ENCODE measurements at places on chromosomes 5 and 9. TPM values are rescaled to one million over a fixed set of nuclear protein-coding genes. Genes with fewer than 3 reads are reported as not detected.

DNA sequence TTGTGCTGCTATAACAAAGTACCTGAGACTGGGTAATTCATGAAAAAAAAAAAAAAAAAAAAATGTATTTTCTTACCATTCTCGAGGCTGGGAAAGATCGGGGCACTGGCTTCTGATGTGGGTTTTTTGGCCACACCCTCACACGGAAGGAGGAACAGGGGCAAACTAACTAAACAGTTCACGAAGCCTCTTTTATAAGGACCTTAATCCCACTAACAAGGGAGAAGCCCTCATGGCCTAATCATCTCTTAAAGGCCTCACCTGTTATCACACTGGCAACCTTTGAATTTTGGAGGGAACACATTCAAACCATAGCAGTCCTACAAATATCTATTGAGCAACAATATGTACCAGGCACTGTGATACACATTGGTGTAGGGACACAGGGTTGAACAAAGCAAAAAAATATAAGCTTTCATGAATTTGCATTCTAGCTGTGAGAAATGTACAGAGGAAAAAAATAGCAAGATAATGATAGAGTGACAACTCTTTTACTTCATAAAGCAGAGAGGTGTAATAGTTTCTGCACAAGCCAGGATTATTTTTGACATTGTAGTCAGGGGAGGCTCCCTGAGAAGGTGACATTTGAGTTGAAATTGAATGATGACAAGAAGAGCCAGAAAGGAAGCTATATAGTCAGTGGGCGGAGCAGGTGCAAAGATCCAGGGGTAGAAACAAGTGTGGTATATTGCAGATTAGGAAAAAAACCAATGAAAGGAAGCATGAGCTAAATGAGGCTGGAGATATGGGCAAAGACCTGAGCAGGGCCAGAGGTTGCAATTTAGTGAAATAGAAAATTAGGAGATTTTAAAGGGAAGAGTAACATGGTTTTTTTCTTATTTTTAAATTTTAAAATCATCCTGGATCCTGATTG is 68.1 kb upstream of the GRAMD2B start:
- no peak for DNase-seq

GRCh38 chr5:32280656-32281081 is 32.1 kb downstream of the MTMR12 start:
- no peak for DNase-seq

LHX2 gene
- total RNA-seq, result 189 TPM

DNA sequence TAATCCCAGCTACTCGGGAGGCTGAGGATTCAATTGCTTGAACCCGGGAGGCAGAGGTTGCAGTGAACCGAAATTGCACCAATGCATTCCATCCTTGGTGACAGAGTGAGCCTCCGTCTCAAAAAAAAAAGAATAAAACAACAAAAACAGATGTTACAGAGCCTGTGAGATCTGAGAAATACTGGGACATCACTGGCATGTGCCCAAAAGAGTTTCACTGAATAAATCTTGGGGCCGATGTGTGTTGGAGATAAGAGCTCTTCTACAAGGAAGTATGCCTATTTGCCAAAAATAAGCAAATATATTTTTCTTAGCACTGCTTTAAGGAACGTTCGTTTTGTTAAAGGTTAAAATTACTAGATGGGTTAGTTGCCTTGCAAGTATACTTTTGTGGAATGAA is 55.1 kb downstream of the KIAA1958 start:
- no peak for DNase-seq

DNA sequence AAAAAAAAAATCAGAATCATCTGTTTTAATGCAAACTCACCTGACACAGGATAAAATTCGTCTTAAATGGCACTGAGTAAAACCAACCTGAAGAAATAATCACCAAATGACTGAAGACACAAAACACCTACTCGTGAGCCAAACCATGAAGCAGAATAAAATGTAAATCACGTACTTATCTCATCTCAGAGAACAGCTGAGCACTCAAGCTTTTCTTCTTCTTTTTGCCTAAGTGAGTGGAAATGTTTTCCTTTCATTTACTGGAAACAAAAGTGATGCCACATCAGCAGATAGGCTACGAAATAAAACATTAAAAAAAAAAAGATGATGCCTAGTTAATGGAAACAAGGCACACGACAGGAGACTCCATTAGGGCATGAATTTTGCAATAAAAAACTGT is 36.4 kb downstream of the ATPSCKMT start:
- no peak for DNase-seq

TOR4A gene
- 0.31 TPM for total RNA-seq

- DNase-seq, result no peak
Observed at GRCh38 chr5:14743601-14744295, 79.2 kb downstream of the OTULIN start.

GRCh38 chr9:76810377-76810957 is 46.2 kb downstream of the PCA3 start:
- peak; percentile 11 for DNase-seq

DNA sequence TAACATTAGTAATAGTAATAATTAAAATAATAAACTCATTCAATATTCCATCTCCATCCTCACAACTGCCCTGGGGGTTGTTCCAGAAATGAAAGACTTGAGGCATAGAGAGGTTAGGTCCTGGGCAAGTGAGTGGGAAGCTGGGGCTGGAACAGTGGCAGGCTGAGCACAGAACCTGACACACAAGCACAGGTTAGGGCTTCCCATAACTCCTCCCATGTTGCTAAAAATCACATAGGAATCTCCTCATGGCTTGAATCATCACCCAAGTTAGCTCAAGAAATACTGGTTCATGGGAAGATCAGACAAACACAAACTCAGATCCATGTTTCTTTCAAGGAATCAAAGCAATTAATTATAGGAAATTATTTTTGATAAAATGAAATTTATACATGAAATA is 487.7 kb downstream of the SEMA5A start:
- no peak for DNase-seq

DNA sequence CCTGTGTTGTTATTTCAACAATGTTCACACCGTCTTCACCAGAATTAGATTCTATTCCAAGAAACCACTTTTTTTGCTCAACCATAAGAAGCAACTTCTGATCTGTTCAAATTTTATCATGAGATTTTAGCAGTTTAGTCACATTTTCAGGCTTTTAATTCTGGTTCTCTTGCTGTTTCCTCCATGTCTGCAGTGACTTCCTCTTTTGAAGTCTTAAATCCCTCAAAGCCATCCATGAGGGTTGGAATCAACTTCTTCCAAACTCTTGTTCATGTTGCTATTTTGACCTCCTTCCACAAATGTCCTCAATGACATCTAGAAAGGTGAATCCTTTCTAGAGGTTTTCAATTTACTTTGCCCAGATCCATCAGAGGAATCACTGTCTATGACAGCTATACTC is 25.7 kb upstream of the ENTREP1 start:
- DNase-seq, result no peak

GRCh38 chr9:81532251-81532650 is 157.1 kb downstream of the TLE1 start:
- DNase-seq, result no peak

- DNase-seq, result no peak
Observed at GRCh38 chr9:12956805-12957204, 182.0 kb downstream of the LURAP1L start.
